Fibroblast of pulmonary artery (primary cell): ENCODE measurements at places on chromosomes 16 and 17.

DNA sequence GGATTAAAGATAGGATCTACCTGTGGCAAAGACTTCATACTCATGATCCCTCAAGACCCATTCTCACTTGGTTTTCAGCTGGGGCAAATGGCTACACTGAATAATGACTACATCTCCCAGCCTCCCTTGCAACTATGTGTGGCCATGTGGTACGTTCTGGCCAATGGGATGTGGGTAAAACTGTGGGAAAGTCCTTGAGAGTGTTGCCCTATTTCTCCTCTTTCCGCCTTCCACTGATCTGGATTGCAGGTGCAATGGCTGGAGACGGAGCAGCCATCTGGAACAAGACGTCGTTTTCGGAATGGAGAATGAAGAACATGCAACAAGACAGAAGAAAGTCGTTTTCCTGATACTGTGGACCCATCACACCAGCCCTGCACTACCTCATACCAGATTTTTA, 48.5 kb downstream of the HAPSTR1 start:
- peak; percentile 47 for DNase-seq

GRCh38 chr16:2716948-2717347, 3.1 kb downstream of the PRSS27 start:
- no peak for DNase-seq

GRCh38 chr17:81267390-81268067, 27.6 kb downstream of the SLC38A10 start:
- DNase-seq: no peak

DNA sequence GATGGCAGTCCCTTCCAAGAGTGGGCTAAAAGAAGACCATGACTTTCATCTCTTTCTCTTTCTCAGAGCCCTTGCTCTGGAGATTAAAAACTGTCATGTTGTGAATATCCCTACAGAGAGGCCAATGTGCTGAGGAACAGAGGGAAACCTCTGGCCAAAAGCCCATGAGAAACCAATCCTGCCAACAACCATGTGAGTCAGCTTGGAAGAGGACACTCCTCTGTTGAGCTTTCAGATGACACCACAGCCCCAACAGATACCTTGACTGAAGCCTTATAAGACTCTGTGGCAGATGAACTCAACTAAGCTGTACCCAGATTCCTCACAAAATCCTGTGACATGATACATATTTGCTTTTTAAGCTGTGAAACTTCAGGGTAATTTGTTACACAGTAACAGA, 19.6 kb downstream of the CPPED1 start:
- peak; percentile 36 for DNase-seq

DNA sequence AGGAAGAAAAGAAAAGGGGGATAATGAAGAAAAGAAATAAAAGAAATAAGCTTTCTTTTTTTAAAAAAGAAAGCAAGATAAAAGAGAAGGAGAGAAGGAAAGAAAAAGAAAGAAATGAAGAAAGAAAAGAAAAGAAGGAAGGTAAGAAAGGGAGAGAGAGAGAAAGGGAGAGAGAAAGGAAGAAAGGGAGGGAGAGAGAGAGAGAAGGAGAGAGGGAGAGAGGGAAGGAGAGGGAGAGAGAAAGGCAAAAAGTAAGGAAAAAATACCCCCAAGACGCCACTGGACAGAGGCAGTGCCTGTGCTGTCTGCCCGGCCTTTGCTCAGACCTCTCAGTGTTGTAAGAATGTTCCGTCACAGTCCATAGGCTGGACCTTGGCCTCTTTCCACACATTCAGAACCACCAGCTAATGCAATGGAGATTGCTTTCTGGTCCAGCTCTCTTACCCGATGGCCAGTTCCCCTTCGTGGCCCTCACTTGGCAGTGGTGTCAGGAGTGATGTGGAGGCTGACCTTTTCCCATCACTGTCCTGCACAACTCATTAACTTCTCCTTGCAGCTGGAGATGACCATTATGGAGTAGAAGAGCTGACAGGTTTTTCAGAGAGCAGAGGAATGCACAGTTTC, 14.3 kb upstream of the HNF1B start:
- DNase-seq: no peak

- no peak for DNase-seq
These were observed 26.9 kb upstream of the HLF start for GRCh38 chr17:55237841-55238178.

DNA sequence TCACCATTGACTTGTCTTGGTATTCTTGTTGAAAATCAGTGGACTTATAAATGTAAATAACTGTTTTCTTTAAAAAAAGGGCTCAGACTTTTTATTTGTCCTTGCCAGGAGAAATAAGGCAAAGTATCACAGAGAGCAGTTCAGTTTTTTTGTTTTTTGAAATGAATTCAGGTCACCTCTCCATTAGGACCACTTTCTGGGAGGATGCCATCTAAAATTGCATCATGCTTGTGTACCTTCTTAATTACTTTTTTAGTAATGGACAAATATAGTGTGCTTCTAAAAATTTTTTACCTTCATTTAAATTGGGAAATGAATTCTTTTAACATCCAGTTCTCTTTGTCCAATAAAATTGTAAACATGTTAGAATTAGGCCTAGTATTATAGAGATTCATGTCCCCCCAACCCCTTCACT, 210.0 kb downstream of the BCAS3 start:
- DNase-seq: no peak

- DNase-seq: peak; percentile 36
These were observed 2.7 kb upstream of the PRKCA start for GRCh38 chr17:66299711-66300110.

- DNase-seq: no peak
These were observed 21.9 kb downstream of the NME3 start for GRCh38 chr16:1749152-1750117.

DNA sequence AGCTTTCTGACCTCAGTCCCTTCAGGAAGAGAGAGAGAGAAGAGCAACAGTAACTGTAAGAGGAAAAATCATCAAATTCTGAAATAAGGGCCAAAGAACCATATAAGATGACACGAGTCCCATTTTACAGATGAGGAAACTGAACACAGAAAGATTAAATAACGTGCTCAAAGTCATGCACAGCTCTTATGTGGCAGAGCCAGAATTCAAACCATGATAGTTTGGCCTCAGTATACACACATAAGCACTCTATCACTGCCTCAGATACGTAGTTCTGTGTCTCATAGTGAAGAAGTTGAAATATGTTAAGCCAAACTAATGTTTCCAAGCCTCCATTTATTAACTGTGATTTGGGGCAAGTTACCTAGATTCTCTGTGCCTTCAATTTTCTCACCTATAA, 1.9 kb upstream of the ZNF19 start:
- no peak for DNase-seq

DNA sequence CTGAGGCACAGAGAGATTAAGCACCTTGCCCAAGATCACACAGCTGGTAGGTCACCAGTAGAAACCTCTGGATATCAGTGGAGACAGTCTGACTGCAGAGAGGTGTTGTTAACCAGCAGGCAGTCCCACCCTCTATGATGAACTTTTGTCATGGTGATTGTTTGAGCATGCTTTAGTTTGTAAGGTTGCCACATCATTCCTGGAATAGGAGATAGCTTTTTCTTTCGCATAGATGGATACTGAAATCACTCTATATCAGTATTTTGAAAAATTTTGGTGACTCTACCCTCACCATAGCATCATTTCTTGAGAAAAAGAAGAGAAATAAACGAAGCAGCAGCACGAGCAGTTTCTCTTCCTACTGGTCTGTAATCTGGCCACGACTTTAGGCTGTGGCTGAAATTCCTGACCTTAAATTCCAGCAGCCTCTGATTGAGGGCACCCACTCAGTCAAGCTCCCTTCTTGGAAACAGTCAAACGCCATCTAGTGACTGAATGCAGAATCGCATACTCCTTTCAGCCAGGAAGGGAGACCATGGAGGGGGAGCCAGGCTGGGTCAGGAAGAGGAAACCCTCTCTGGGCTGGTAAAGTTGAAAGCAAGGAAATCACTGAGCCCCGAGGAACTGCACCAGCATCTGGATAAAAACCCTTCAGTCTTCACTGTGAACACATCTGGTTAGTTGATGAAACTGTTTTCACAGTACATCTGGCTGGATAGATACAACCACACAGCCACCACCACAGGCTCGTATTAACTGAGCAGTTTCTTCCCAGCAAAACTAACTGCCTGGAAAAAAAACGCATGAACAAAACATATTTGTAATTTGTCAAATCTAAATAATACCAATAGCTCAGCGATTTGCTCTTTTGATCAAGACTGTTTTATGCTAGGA, 108.5 kb upstream of the XYLT1 start:
- peak; percentile 71 for DNase-seq

DNA sequence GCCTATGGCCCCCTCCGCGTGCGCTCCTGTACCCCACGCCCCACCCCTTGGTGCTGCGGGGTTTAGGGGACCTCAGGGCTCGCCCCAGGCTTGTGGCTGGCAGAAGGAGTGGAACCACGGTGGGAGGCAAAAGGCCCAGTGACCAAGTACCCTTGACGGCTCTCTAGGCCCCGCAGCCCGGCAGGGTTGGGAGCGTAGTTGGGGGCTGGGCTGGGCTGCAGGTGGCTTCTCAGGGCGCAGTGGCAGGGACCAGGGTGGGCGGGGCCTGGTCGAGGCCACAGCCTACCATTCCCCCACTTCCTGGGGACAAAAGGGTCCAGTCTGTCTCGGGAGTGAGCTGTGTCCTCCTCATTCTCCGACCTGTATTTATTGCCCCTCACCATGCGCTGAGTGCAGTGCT, 124.9 kb downstream of the RBFOX3 start:
- DNase-seq: no peak

- no peak for DNase-seq
These were observed 9.5 kb upstream of the USP10 start for GRCh38 chr16:84690088-84690819.

- peak; percentile 78 for DNase-seq
These were observed at the start of gene EVI2B for GRCh38 chr17:31313982-31314781. Gene EVI2B (minus strand): TSS chr17:31314054. CDS start chr17:31305609, 8,445 bp downstream.

DNA sequence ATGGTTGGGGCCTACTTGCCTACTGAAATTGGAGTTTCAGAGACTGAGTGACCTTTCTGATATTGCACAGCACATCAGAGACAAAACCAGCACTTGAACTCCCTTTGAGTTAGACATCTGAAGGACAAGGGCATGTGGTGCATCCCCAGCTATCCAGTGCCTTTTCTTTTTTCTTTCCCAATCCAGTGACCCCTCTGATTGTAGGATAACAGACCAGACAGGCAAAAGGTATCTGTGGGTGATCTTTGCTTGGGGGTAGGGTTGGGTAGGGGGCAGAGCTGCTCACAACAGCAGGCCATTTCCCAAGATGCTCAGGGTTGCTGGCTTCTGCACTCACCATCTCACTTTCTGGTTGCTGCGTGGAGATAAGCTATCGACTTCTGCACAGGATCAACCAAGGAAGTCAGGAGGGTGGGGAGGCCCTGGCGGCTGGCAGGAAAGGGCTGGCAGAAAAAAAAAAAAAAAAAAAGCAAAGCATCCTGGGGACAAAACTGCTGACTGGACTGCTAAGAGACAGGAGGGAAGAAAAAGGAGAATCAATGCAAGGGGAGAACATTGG, 42.2 kb downstream of the HOXB1 start:
- no peak for DNase-seq

DNA sequence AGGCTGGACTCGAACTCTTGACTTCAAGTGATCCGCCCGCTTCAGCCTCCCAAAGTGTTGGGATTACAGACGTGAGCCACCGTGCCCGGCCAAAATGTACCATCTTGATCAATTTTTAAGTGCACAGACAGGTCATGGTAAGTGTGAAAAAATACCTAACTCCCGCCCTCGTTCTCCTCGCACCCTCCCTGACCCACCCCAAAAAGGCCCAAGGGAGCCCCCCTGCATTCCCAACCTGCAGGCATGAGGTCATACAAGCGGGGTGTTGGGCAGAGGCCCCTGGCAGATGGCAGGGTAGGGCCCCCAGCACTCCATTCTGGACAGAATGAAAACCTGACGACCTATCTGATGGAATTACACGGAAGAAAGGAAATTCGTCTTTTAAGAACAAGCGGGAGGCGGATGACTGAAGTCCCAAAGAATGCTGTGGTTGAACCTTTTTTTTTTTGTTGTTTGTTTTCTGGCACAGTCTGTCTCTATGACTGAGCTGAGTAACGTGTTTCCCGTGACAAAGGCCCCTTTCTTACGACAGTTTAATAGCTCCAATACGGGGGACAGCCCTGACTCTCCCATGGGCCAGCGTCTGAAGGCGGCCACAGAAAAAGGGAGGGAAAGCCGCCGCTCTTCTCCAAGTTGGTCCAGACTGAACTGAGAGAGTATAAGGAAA, 376.4 kb downstream of the SLC39A11 start:
- DNase-seq: peak; percentile 97

DNA sequence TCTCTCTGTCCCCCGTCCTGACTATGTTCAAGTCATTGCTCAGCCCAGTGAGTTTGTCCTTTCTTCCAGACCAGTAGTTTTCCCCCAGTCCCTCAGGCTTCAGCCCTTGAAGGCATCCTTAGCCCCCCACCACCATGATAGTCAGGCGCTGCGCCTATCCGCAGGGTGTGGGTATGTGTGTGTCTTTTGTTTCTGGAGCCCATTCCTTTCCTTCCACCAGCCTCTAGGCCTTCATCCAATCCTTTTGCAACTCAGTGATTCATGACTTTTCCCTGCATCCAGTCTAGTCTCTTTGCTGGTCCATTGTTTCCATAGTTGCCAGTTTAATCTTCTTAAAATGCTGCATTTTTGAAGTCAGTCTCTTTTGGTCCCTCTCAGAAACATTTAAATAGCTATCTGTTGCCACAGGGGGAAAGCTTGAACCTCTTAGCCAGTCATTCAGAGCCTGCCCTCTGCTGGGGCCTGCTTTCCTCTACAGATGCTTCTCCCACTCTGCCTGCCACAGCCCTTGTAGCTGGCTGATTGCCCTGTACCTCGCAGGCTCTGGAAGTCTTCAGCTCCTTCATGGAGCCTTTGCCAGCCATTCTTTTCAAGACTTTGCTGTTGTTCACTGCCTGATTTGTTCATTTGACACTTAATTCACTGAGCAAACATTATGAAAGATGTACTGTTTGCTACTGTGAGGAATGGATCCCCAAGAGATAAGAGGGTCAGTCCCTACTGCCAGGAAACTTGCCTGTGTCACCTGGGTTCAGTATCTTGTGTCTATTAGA, 55.9 kb upstream of the ADCY7 start:
- peak; percentile 94 for DNase-seq

DNA sequence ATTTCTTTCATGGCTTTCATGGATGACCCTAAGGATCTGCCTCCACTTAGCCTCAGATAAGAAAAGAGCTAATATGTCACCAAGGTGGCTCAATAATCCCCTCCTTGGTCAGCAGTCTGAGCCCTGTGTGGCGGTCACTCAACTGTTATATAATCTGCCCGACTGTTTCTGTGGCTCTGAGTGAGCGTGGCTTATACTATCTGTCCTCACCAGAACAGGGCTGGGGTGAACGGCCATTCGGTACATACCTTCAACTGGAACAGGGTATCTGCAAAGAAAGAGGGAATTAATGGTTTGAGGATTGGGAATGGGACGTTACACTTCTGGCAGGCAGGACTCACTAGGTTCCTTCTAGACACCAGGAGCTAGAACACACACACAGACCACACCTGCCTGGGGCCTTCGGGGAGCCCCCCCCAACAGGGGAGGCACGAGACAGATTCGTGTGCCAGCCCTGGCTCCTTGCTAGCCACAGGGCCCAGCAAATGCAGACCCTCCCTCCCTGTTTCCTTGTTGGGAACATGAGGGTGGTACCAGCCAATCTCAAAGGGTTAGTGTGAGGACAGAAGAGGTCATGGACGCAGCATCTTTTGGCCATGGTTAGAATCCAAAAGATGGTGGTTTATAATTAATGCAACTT, 3.7 kb downstream of the CHMP1A start:
- no peak for DNase-seq
